ENCODE measurements at places on chromosomes 4 and X. TPM values are rescaled to one million over a fixed set of nuclear protein-coding genes. Genes with fewer than 3 reads are reported as not detected.

The NPY1R gene
- polyA plus RNA-seq = 19.2 TPM

The OTUD6A gene
- not detected for polyA plus RNA-seq

The TKTL2 gene
- not detected for polyA plus RNA-seq

The CLDN34 gene
- not detected for polyA plus RNA-seq

The DNAAF6 gene
- not detected for polyA plus RNA-seq

The HDX gene
- polyA plus RNA-seq = 1.9 TPM

The ARX gene
- 0.13 TPM for polyA plus RNA-seq

The ERAS gene
- polyA plus RNA-seq = 0.43 TPM

The MTNR1A gene
- not detected for polyA plus RNA-seq

The TLR6 gene
- 0.62 TPM for polyA plus RNA-seq

The ZNF141 gene
- 5.9 TPM for polyA plus RNA-seq

The CPLX1 gene
- polyA plus RNA-seq = 3.9 TPM

The DRD5 gene
- not detected for polyA plus RNA-seq

The SYN1 gene
- 0.88 TPM for polyA plus RNA-seq

The COL25A1 gene
- polyA plus RNA-seq = 0.52 TPM

The ARHGAP6 gene
- polyA plus RNA-seq = 6.0 TPM

The CCNG2 gene
- 26.4 TPM for polyA plus RNA-seq

The FREM3 gene
- not detected for polyA plus RNA-seq

The ASB5 gene
- 0.37 TPM for polyA plus RNA-seq

The ARL9 gene
- polyA plus RNA-seq = 0.26 TPM

The TBC1D8B gene
- 3.5 TPM for polyA plus RNA-seq

The FHDC1 gene
- 1.5 TPM for polyA plus RNA-seq

The SULT1B1 gene
- 0.39 TPM for polyA plus RNA-seq

The XKRX gene
- not detected for polyA plus RNA-seq

The C4orf17 gene
- not detected for polyA plus RNA-seq

The SH3BGRL gene
- 114 TPM for polyA plus RNA-seq

The LUZP4 gene
- polyA plus RNA-seq = not detected

The SETD7 gene
- 6.5 TPM for polyA plus RNA-seq

The HPGD gene
- 42.5 TPM for polyA plus RNA-seq

The UGT2A1 gene
- 2.4 TPM for polyA plus RNA-seq

The RBM3 gene
- polyA plus RNA-seq = 86.9 TPM

The SPINK2 gene
- not detected for polyA plus RNA-seq

The VEGFC gene
- polyA plus RNA-seq = 6.6 TPM

The SCRG1 gene
- polyA plus RNA-seq = 0.11 TPM

The ARR3 gene
- not detected for polyA plus RNA-seq

The ZCCHC18 gene
- polyA plus RNA-seq = 3.3 TPM

The PDE5A gene
- polyA plus RNA-seq = 3.9 TPM

The TSC22D3 gene
- 160 TPM for polyA plus RNA-seq

The PIR gene
- 36.5 TPM for polyA plus RNA-seq

The NXT2 gene
- polyA plus RNA-seq = 4.7 TPM

Data from kidney (tissue), 22 donors.